Fibroblast of lung (primary cell): ENCODE measurements at places on chromosomes 11 and 22.

DNA sequence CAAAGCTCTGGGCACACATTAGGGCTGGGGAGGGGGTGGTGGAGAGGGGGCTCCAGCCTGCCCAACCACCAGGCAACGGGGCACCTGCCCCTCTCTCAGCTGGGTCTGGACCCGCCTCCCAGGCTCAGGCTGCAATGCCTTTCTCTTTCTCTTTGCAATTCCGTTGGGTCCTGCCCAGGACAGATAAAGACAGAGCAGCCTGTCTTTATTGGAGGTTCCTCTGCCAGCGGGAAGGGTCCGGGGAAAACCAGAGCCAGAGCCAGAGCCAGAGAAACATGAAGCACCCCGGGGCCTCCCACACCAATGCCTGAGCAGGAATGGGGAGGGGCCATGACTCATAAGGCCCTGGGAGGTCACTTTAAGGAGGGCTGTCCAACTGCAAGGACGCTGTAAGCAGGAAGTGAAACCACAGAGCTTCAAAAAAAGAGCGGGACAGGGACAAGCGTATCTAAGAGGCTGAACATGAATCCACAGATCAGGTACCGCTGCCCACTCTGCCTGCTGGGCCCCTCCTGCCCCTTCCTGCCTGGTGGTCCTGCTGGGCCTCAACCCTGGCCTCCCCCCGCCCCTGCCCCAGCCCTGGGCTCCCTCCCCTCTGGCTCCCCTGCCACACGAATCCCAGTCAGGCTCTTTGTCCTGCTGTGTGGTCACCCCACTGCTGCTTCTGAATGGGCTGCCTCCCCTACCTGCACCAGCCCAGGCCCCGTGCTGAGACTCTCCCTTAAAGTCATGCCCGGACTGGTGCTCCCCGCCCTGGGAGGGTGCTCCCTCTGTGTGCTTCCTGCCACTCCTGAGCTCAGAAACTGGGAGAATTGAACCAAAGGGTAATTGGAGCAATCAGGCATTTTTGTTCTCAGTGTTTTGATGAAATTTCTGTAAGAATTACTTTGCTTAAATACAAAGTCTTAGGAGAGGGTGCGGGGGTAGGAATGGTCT is at the start of gene APOBEC3B:
APOBEC3B (plus strand) TSS at position 356 of the 936 bp plus-strand sequence; CDS start at position 463, 107 bp downstream.
- DNase-seq, result peak; percentile 96

DNA sequence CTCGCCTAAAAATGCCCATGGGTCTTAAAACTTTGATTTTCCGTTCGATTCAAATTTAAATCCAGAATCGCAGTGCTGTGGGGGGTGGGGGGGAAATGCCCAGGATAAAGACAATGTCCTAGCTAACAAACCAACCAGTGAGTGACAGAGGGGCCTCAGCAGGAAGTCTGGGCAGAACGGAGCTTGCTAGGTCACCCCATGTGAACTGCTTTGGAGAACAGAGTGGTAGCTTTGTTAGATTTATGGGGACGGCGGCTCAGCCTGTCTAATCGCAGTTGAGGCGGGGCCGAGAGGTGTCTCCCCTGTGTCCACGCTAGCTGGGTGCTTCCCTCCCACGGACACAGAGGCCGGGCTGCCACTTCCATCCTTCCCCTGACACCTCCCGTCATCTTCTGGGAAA is 243.9 kb downstream of the CTTN start:
- no peak for DNase-seq

GRCh38 chr11:46290598-46291309 is 13.3 kb downstream of the CREB3L1 start:
- DNase-seq, result peak; percentile 98

DNA sequence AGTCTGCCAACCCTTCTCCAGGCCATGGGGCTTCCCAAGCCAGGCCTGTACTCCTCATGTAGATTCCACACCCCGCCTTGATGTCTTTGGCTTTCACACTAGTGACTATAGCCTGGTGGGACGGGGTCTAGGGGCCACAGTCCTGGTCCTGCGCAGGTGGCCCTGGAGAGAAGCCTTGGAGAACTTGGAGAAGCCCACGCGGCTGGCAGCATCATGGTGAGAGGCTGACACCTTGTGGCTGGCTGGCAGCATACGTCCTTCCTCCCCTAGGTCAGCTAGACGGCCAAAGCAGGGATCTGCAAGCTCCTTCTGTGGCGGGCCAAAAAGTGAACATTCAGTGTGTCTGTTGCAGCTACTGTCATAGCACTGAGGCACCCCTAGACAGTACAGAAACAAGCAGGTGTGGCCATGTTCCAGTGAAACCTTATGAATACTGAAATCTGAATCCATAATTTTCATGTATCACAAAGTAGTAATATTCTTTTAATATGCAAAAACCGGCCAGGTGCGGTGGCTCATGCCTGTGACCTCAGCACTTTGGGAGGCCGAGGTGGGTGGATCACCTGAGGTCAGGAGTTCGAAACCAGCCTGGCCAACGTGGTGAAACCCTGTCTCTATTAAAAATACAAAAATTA is 42.0 kb downstream of the FAM83F start:
- peak; percentile 63 for DNase-seq

DNA sequence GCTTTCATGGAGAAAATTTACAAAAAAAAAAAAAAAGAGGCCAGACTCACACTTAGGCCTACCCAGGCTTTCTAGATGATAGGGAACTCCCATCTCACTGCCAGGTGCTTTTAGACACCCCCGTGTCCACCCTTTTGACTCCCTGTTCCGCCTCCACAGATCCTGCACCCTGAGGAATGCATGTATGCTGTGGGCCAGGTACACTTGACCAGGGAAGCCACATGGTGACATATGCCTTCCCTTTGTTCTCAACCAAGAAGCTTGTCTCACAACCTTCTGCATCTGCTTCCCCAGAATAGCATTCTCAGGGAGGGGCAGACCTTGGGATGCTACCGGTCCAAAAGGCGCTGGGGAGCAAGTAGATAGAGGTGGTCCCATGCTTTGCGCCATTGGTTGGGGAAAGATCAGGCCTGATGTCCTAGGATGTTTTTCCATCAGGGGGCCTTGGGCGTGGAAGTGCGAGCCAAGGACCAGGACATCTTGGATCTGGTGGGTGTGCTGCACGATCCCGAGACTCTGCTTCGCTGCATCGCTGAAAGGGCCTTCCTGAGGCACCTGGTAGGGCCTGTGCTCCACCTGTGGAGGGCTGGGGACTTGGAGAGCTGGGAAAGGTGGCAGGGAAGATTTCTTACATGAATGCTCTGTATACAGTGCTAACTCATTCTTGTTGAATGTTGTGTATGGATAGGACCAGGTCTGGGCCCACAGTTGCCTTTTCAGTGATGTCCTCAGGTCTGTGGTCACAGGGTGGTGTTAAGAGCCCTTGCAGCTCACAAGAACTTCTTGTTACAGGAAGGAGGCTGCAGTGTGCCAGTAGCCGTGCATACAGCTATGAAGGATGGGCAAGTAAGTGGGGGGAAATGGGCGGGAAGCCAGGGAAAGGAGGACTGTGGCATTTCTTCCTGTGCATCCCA is 7.5 kb downstream of the HMBS start:
- no peak for DNase-seq

DNA sequence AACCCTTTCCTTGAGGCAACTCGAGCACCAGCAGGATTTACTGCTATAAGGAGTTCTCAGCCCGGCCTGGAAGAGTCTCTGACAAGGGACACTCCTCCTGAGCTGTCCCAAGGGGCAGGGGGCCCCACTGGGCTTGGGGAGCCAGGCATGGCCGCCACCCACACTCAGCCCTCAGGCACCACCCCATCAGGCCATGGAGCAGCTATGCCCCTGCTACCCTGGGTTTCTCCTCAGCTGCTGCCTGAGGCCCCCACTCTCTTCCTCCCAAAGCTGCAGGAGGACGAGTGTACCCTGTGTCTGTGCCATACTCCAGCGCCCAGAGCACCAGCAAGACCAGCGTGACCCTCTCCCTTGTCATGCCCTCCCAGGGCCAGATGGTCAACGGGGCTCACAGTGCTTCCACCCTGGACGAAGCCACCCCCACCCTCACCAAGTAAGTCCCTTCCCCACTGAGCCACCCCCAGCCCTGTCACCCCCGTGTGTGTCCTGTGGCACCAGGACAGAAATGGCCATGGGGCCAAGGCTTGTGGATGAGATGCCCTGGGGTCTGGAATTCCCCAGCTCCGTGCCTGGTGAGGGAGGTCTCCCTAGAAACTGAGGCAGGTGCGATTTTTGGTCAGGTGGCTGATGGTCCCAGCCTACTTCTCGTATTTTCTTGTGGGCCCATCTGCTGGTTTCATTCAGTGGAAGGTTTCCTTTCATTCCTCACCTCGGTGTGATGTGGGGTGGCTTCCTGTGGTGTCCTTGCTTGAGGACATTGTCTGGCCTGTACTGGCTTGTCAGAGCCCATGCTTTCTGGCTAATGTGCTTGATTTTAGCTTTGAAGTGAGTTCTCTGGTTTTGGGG is 28.4 kb downstream of the TAB1 start:
- no peak for DNase-seq

DNA sequence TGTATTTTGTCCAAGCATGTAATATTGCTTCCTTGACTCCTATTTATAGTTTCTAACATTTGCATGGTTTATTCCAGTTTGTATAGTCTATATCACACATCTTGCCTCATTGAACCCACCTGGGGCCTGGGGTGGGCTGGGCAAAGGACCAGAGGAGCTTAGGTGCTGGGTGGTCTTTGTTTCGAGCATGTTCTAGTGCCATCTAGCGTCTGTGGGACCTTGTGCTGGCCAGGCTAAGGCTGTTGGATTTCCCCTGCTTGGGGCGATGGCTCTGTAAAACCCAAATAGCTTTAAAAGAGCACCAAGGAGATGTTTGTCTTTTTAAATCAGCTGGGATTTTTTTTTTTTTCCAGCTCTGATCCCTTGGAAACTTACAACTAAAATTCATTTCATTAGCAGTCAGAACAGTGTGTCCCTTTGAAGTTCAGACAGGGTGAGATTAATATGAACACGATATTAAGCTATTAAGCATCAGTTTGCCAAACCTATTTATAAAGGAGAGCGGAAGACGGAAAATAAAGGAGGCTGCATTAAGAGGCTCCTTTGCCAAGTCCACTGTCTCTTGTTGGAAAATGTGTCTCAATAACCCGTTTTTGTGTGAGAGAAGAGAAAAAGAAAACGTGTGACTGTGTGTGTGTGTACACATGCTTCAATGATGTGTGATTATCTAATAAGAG is 157.4 kb downstream of the COMMD9 start:
- peak; percentile 76 for DNase-seq

- DNase-seq, result no peak
Measured at GRCh38 chr22:40966726-40967085, 15.5 kb downstream of the RBX1 start.

- DNase-seq, result no peak
Measured at GRCh38 chr22:49573109-49573765, 254.4 kb downstream of the BRD1 start.
